ENCODE measurements at places on chromosomes 7 and 10. TPM values are rescaled to one million over a fixed set of nuclear protein-coding genes. Genes with fewer than 3 reads are reported as not detected.

DNA sequence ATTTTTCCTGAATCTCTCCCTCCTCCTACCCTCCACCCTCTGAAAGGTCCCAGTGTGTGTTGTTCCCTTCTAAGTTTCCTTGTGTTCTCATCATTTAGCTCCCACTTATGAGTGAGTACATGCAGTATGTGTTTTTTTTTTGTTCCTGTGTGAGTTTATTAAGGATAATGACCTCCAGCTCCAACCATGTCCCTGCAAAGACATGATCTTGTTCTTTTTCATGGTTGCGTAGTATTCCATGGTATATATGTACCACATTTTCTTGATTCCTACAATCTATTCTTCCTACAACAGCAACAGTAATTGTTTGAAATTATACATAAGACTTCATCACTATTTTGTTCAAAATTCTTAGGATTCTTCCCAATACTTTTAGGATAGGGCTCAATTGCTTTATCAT is 1117.8 kb downstream of the GATA3 start:
- no peak for DNase-seq

DNA sequence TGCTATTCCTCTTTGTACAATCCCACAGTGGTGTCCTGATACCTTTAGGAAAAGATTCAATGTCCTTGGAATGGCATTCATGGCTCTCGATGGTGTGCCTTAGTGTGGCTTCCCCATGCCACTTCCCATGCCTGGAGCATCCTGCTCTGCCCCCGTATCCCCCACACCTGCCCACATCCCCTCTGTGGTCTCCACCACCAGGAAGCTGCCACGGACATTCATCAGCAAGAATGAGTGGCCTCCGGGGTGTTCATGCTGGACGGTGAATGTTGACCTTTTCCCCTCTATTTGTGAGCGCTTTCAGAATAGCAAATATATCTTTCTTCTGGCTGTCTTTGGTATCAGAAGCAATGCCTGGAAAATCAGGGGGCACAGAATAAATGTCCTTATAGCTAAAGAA is 262.0 kb upstream of the NRP1 start:
- DNase-seq = no peak

GRCh38 chr7:19269301-19269700 is 124.1 kb upstream of the FERD3L start:
- no peak for DNase-seq

GRCh38 chr7:16098585-16099179 is 322.7 kb downstream of the CRPPA start:
- DNase-seq = no peak

GRCh38 chr10:45093945-45094344 is 93.2 kb downstream of the ZNF22 start:
- DNase-seq = no peak

ZNF853 gene
- total RNA-seq = 9.7 TPM

MYO3A gene
- not detected for total RNA-seq

LIPK gene
- not detected for total RNA-seq

DNA sequence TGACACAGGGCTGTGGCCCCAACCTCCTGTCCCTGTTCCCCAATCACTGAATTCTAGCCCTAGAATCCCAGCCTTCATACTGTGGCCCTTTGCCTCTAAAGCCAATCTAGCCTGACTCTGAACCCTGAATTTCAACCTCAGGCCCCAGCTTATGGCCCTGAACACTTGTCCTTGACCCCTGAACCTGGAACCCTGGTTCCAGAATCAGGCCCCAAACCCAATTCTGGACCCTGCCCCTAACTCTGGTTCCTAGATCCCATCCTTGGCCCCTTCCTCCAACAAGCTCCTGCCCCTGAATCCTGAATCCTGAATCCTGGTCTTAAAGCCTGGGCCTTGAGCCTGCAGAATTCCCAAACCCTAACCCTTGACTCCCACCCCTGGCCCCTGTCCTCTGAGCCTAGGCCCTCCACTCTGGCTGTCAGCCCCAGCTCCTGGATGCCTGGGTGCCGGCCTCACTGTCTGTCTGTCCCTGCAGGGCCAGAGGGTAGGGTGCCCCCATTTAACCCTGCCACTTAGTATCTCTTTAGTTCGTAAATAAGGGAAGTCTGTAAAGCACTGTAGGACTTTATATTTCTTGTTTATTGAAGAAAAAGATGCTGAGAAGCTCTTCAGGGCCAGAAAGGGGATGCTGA is 1.3 kb downstream of the INPP5A start:
- no peak for DNase-seq

DNA sequence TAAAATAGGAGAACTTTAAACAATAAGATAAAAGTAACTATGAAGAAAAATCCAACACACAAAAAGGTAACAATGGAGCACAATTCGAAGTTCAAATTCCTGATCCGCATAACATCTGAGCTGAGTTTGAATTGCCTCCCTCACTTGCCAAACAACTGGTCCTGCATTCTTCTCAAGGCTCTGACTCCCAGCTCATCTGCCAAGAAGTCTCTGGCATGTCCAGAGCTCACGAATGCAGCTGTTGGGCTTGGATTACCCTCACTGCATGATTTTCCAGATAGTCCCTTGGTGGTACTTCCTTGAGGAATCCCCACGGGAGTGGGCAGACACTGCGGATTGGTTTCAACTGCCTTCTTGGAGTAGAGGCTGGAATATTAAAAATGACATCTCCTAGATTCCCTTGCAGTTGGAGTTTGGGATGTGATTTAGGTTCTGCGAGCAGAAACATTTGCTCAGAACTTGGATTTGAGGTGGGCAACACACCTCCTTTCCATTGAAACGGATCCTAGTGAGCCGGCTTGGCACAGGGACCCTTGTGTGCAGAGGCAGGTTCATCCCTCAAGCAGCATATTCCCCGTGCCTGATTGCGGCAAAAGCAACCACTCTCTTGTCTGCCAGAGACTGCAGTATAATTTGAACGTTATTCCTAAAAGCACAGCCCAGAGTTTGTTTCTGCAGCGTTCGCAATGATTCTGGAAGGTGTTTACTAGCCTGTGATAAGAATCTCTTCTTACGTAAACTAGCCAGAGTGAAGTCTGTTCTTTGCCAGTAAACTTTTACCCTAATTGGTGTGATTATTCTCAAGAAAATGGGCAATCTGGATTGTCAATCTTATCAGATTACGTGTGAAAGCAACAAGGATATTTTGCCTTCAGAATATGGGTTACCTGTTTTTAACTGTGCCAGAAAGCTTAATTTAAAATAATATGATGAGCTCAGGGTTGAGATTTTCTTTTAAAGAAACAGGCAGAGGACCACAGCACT is 23.4 kb upstream of the PRKCQ start:
- no peak for DNase-seq

DNA sequence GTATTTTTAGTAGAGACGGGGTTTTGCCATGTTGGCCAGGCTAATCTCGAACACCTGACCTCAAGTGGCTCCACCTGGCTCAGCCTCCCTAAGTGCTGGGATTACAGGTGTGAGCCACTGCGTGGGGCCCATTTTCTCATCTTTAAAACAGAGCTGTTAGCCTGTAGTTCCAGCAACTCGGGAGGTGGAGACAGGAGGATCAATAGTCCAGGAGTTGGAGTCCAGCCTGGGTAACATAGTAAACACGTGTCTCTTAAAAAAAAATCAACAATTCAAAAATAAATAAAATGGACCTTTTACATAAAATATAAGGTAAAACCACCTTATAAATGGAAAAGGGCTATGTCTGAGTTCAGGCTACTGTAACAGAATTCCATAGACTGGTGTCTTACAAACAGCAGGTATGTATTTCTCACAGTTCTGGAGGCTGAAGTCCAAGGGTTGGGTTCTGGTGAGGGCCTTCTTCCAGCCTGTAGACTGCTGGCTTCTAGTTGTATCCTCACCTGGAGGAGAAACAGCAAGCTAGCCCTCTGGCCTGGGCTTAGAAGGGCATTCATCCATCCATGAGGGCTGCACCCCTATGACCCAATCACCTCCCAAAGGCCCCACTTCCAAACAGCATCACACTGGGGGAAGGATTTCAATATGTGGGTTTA is 7.0 kb upstream of the PVRIG start:
- DNase-seq = no peak

- no peak for DNase-seq
Observed at GRCh38 chr10:124708246-124708779, 35.9 kb downstream of the FAM53B start.

- no peak for DNase-seq
Observed at GRCh38 chr10:1047937-1048336, 982 bp downstream of the IDI1 start.

DNA sequence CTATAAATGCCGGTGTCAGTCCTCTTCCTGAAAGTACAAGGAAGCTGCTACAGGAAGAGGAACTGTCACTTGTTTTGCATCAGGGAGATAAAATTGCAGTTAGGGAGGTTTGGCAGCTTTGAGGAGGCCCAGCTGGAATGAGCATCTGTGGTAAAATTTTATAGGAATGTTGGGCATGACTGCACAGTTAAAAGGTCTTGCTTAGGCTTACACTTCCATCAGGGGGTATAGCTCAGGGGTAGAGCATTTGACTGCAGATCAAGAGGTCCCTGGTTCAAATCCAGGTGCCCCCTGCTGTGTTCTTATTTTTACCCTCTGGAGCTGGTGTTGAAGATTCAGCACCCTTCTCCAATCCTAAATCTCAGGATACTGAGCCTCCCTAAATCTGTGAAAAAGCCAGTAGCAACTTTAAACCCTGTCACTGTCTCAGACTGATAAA is 65.9 kb downstream of the ZNF467 start:
- no peak for DNase-seq

- no peak for DNase-seq
Observed at GRCh38 chr10:32142646-32143045, 86.4 kb upstream of the KIF5B start.

GRCh38 chr10:128973221-128973620 is 493.8 kb upstream of the MGMT start:
- DNase-seq = no peak

LIPF gene
- total RNA-seq = not detected

DNA sequence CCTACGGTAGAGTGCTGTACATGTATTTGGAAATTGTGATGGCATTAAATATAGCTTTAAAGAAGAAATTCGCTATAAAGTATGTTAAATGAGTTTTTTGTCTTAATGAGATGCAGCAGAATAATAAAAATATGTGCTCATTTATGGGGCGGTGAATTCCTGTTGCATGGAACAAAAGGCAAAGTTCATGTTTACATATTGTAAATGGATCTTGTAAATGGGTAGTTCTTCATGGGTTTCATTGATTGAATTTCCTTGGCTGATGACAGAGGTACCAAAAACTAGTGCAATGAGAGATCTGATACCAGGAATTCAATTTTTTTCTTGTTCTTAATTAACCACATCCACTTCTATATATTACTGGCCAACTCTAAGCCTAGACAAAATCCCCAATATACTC is 284.2 kb downstream of the SUGCT start:
- DNase-seq = no peak

METTL2B gene
- 20.8 TPM for total RNA-seq

GRCh38 chr7:128057909-128058308 is 26.7 kb upstream of the LRRC4 start:
- DNase-seq = no peak

DNA sequence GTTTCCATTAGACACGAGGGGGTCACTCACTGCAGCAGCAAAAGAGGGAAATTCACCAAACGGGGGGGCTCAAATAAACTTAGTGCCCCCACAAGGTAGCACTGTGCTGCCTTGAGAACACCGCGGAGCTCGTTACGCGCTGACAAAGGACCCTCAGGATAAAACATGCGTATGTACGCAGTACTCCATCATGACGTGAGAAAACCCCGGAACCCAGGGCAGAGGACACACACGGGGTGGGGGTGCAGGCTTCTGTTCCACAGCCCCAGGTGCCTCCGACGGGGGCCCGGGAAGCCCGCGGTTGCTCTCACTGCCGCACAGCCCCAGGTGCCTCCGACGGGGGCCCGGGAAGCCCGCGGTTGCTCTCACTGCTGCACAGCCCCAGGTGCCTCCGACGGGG is 232.4 kb downstream of the ZMYND11 start:
- DNase-seq = no peak

GJD4 gene
- not detected for total RNA-seq

DNA sequence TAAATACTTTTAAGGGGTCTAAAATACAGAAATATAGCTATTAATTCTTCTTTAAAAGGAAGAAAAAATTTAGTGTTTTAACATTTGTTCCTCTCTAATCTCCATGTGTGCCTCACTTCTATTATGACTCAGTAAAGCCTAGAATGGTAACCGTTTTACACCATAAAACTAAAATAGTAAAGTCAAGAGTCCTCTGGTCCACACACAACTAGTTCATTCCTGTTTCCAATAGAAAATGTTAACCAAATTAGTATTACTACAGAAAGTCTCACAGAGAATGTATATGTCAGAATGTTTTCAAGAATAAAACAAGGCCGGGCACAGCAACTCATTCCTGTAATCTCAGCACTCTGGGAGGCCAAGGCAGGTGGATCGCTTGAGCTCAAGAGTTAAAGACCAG is 55.8 kb downstream of the CNOT4 start:
- DNase-seq = no peak

UBE2D1 gene
- total RNA-seq = 14.0 TPM

- DNase-seq = no peak
Observed at GRCh38 chr10:77578583-77579227, 58.9 kb downstream of the KCNMA1 start.

DCLRE1C gene
- total RNA-seq = 31.3 TPM

- DNase-seq = no peak
Observed at GRCh38 chr10:5585517-5586206, 60.9 kb downstream of the CALML3 start.

GRCh38 chr7:135510592-135511183 is 786 bp upstream of the CNOT4 start:
- DNase-seq = no peak

DNA sequence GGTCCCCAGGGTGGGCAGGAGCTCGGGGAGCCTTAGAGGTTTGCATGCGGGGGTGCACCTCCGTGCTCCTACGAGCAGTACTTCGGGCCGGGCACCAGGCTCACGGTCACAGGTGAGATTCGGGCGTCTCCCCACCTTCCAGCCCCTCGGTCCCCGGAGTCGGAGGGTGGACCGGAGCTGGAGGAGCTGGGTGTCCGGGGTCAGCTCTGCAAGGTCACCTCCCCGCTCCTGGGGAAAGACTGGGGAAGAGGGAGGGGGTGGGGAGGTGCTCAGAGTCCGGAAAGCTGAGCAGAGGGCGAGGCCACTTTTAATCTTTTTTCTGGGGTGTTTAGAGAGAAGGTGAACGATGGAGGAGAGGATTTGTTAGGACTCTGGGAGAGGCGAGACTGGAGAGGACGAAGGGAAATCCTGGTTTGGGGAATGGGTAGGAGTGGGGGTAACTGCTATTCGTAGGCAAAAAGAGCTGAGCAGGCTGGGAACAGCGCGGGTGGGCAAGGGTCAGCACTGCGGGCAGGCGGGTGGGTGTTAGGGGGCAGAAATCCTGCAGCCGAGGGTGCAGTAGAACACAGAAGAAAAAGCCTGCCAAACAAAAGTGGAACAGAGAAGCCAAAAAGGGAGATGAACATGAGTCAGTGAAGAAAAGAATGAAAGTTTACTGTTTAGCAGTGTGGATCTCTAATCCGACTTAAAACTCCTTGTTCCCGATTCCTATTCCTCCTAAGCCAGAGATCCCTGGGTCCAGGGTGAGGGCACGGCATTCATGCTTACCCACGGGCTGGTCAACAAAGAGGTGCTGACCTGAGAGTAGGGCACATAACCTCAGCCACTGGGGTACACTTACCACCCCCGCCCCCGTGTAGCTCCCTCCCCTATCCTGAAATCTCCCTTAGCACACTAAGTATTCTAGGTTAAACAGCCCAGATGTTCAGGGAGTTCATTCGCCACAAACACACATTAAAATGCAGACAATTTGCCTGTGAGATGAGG is 26.9 kb downstream of the PRSS2 start:
- no peak for DNase-seq
